ENCODE measurements at places on chromosomes 16 and 17.

GRCh38 chr17:8904686-8905085 lies 37.2 kb upstream of the PIK3R6 start:
- DNase-seq, result no peak

DNA sequence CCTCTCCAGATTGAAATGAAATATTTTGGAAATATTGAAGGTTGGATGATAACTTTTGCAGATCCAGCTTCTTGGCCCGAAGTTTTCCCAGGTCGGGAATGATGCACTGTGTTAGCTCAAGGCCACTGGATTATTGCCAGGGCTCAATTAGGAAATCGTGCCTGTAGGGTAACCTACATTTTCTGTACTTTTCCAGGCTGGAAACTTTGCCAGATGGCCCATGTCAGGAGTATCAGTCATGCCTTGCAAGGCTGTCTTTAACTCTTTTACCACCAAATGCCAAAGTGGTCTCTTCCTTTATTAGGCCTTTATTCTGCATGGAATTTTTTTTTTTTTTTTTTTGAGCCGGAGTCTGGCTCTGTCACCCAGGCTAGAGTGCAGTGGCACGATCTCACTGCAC lies 8.9 kb upstream of the SEC14L1 start:
- no peak for DNase-seq

- DNase-seq, result no peak
Measured at GRCh38 chr16:22375117-22375962, 921 bp upstream of the CDR2 start.

GRCh38 chr17:35875072-35875799 lies 4.9 kb downstream of the CCL5 start:
- no peak for DNase-seq

- DNase-seq, result no peak
Measured at GRCh38 chr16:13935408-13935807, 15.5 kb downstream of the ERCC4 start.

DNA sequence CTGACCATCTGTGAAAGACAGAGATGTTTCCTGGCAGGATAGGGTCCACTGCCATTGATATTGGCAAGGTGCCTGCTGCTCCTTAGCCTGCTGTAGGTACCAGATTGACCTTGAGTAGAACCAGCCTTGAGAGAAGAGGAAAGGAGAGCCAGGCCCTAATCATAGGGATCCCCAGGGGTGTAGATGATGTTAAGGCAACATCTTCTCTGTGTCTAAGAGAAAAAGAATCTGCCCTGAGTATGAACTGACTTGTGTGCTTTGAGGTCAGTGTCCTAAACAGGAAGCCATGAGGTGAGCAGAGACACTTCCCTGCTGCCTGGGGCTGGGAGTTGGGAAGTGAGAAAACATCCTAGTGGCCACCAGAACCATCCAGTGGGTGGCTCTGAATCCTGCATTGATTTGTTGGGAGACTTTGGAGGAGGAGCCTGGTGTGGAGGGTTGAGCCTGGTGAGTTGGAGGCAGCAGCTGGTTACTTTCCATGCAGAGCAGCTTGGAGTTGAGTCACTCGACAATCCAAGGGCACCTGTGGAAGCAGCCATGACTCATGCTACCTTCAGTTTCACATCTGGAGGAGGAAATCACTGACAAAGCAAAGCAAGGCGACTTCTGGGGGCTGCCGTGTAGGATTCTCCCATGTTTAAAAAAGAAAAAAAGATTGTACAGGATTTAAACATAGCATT lies 47.8 kb downstream of the BMERB1 start:
- no peak for DNase-seq

DNA sequence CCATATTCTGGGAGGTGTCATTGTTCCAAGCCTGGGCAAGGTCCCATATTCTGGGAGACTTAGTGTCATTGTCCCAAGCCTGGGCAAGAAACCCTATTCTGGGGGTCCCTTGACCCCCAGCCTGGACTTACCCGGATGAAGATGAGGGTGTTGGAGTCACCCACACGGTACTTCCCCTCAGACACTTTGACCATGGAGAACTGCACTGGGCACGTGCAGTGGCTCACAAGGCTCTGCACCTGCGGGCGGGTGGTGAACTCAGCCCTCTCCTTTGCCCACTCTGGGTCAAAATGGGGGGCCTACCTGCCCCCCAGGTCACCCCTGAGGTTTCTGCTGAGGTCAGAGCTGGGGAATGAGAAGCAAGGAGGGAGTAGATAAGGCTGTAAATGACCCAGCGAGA lies 4.1 kb downstream of the GAS2L2 start:
- no peak for DNase-seq

- no peak for DNase-seq
Measured at GRCh38 chr16:15770512-15770911, 86.3 kb downstream of the MYH11 start.

DNA sequence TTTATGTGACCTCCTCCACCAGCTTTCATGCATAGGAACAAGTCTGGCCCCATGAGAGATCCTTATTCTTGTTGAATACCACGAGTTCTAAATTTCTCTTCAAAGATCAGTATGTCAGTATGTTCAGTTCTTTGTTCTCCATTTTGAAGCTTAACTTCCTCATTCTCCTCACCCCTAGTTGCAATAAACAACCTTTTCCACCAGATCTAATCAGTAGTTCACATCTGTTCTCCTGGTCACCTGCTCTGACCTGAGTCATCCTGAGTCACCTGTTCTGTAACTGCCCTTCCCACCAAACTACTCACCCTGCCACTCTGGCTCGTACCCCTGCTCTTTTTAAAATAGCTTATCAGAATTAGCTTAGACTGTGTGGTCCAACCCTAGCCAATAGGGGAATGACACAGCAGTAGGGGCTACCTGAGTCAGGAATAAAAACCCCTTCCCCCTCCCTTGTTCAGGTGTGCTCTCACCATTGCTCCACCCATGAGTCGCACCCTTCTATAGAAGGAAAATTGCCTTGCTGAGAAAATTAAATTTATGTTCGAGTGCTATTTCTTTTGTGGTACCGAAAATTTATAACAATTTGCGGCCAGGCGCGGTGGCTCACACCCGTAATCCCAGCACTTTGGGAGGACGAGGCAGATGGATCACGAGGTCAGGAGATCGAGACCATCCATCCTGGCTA lies 94.6 kb downstream of the EMP2 start:
- DNase-seq, result no peak

DNA sequence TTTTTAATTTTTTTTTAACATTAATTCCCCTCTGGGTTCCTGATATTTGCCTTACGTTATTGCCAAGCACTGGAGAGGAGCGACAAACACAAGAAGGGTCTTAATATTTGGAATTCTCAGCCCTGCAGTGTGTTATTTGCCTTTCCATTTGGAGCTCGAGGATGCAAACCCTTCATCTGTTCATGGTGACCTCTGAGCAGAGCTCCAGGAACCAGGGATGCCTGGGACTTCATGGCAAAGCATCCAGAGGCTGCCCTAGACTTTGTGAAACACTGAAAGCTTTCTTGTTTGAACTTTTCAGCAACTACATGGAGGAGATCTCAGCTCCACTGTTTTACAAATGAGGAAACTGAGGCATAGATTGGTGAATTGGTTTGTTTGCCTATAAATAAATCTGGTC lies 254.2 kb downstream of the CBLN1 start:
- DNase-seq, result no peak

DNA sequence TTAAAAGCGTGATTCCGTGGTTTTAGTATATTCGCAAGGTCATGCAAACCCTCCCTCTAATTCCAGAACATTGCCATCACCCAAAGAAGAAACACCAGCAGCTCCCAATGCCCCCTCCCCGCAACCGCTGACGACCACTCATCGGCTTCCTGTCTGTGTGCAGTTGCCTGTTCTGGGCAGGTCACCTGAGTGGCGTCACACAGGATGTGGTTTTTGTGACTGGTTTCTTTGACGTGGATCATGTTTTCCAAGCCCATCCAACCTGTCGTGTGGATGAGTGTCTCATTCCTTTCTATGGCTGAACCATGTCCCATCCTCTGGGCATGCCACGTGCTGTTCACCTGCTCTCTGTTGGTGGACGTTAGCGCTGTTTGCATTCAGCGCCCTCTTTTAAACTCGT lies 8.2 kb upstream of the ATP2C2 start:
- no peak for DNase-seq

DNA sequence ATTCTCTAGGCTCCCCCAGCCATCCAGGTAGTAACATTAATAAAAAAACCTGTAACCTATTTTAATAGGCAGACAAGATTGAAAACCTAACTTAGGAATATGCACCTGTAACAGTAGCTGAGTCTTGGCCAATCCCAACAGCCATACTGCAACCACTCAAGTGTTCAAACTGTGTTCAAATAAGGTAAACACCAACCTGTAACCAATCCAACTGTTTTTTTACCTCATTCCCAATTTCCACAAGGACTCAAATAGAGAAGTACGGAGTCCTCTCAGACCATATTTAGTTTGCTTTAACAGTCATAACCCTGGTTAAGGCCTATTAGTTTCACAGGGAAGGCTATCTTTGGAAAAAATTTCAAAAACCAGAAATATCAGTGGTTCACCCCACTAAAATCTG lies 40.4 kb upstream of the NOS2 start:
- DNase-seq, result no peak

- DNase-seq, result no peak
Measured at GRCh38 chr17:82593590-82594087, 54.6 kb downstream of the WDR45B start.

GRCh38 chr17:29761040-29761761 lies 138.5 kb upstream of the CORO6 start:
- DNase-seq, result peak; percentile 26

- no peak for DNase-seq
Measured at GRCh38 chr17:71921796-71922195, 199.0 kb upstream of the SOX9 start.

DNA sequence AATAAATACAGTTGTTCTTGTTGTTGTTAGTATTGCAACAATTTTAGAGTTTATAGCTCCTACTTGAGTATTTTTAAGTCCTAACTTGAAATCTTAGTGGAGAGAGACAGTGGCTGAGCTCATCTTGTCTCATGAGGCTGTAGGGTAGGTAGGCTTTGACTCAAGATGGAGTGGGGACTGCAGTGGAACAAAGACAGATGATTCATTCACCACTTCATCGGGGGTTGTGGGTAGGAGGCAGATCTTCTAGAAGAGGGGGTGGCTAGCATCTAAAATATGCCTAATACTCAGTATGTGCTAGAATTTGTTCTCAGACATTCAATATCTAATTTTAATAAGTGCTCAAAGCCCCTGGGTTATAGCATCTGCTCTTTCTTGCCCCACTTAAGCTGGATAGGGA lies 13.1 kb upstream of the MMD start:
- no peak for DNase-seq

DNA sequence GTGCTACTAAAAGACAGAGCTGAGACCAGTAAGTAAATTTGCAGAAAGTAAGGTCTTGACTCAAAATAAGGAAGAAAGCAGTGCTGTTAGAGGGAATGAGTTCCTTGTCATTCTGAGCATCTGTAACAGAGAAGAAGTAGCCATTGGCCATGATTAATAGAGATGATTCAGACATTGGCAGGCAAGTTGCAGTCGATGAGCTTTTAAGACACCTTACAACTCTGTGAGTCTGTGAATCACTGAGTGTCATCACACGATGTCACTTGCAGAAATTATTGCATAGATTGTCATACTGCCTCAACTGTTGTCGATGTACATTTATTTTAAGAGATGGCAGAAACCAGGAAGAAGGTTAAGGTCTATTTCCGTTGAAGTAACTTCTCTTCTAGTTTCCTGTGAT lies 201.1 kb upstream of the CDH13 start:
- DNase-seq, result no peak

DNA sequence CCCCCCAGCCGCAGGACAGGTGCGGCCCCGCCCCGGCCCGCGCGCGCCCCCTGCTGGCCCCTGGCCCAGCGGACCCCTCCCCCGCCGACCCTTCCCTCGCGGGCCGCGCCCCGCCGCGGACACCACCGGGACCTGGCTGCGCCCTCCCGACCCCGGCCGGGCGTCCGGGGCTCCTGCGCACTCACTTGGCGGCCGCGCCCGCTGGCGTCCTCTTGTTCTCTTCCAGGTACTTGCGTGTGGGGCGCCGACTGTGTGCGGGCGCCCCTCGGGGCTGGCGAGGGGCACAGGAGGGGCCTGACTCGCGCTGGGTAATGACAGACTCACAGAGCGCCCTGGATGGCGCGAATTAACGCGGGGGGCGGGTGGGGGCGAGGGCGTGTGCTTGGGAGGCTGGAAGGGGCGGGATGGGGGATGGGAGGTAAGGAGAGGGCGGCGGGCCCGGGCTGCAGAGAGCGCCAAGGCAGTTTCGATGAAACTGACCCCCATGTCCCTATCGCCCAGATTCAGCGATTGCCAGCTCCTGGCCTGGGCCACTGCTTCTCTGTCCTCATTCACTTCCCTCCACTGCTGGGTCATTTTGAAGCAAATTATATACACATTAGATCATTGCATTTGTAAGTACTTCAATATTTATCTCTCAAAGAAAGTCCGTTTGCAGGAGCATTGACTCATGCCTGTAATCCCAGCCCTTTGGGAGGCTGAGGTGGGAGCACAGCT lies 445 bp upstream of the DBNDD1 start:
- DNase-seq, result no peak

DNA sequence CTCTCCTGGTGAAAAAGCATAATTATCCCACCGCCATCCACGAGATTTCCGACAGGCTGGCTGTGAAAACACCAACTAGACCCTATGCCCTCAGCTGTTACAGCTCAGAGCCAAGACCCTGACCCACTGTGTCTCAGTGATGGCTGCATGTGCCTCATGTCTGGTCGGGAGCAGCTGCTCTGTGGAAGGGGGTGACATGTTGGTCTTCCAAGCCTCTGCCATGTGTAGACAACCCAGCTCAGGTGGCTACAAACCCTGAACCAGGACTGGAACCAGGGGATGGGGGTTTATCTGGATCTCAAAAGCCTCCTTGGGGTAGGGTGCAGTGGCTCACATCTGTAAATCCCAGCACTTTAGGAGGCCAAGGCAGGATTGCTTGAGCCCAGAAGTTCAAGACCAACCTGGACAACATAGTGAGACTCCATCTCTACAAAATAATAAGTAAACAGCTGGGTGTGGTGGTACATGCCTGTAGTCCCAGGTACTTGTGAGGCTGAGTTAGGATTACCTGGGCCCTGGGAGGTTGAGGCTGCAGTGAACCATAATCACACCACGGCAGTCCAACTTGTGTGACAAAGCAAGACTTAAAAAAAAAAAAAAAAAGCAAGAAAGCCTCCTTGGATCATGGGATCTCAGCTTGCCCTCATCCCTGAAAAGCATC lies 220.3 kb downstream of the CPPED1 start:
- DNase-seq, result no peak

DNA sequence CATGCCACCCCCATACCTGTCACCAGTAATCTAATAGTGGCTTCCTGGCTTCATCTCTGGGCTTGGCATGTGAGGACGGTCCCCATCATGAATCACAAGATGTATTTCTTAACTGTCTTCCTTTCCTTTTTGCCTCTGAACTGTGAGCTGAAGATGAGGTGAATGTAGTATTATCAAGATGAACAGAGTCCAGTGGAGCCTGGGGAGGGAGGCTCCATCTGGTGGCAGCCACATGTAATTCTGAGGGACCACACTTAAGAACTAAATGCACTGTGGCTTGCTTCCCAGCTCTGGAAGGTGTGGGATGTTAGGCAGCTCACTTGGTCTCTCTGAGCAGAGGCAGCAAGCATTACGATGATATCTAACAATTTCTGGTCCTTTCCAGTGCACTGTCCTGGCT lies 354.9 kb upstream of the ASIC2 start:
- no peak for DNase-seq

- no peak for DNase-seq
Measured at GRCh38 chr17:32156656-32157055, 14.4 kb downstream of the RHOT1 start.

- DNase-seq, result no peak
Measured at GRCh38 chr16:11276143-11276895, at the start of gene PRM2. PRM2 (minus strand) TSS chr16:11276480; CDS start chr16:11276370, 110 bp downstream.

GRCh38 chr16:5509794-5510193 lies 412.2 kb upstream of the EEF2KMT start:
- no peak for DNase-seq

Data from urinary bladder (tissue), 4 donors.